Kidney epithelial cell (primary cell): ENCODE measurements at places on chromosomes 4 and X.

- DNase-seq = no peak
These were observed 176.8 kb upstream of the RPL34 start for GRCh38 chr4:108443585-108443984.

GRCh38 chrX:44343412-44344141, at the start of gene EFHC2:
Gene EFHC2 (minus strand): TSS chrX:44343672. CDS start chrX:44343588, 84 bp downstream.
- DNase-seq = no peak

DNA sequence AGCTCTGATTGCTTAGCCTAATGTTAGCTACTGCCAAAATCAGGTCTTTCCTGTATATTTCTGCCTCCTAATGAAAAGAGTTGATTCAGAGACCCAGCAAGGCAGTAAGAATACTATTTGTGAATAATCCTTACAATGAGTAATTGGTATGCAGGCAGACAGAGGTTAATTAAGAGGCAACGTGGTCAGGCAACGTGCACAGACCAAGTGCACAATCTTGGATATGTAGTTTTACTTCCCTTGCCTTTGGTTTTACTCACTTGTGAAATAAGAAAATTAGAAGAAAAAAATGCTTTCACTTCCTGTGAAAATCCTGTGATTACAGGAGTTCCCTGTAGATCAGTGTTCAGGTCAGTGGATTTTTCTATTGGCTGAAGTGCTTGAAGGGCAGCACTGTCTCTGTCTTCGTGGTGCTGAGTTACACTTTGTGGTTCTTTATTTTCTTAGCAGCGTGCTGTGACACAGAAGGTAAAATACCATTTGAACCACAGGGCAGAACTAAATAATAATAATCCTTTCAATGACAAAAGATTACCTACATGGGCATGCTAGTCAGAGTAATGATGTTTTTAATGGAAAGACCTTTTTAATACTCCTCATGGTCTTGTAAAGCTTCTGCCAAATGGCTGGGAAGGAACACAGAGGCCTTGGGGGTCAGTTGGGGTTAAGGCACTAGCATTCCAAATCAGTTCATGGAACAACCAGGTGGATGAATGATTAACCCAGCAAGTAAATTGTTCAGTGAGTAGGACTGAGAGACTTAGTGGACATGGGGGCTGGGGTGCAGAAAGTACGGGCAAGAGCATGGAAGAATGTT, 430.9 kb downstream of the MAPK10 start:
- peak; percentile 92 for DNase-seq

DNA sequence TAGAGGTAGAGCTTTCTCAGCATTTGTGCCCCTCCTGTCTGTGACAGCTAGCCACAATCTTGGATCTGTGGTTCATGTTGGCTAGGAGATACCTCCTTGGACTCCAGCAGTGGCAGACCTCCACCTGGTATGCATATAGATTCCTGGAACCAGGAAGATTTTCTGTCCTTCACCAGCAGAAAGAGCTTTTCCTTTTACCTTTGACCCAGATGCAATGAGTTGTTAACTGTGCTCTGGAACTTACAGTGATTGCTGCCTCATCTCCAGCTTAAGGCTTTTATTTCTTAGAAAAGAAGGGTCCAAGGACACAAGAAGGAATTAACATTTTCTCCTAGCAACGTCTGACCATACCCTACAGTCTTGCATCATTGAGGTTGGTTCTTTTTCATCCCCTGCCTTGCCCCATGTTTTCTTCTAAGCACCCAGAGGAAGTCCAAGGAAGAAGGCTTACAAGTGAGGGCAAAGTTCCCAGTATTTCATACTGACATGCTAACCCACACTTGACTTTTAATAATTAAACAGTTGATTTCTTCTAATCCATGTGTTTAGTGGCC, 217.1 kb upstream of the ARHGAP24 start:
- no peak for DNase-seq

DNA sequence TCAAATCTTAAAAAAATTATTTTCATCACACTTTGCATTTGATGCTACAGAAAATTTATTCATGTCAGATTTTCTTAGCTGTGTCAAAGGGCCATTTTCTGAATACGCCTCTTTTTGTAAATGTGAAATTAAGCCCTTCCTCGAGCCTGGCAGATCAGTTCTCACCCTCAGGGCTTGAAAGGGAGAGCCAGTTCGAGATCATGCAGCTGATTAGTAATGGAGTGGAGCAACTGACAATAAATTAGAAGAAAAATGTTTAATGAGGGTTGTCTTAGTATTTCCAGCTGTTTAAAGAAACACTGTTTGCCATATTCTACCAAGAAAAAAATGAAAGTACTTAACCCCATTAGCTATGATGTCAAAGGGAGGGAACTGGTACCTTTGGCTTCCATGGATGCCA, 28.7 kb downstream of the CC2D2A start:
- DNase-seq = no peak

DNA sequence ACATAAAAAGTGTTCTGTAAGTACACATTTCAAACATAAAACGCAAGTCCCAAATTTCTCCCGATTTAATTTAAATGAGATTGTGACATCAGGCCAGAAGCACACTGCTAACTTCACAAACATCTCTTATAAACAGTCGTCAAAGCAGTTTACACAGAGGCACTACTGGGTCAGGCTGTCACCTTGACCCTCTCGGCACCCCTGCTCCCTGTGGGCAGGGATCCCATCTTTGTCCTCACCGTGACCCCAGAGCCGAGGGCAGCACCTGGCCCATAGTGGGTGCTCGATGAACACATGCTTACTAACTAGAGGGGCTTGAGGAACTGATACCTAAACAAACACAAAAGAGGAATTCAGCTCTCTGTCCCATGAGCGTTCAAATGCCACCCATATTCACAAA, 22.2 kb downstream of the QDPR start:
- no peak for DNase-seq

DNA sequence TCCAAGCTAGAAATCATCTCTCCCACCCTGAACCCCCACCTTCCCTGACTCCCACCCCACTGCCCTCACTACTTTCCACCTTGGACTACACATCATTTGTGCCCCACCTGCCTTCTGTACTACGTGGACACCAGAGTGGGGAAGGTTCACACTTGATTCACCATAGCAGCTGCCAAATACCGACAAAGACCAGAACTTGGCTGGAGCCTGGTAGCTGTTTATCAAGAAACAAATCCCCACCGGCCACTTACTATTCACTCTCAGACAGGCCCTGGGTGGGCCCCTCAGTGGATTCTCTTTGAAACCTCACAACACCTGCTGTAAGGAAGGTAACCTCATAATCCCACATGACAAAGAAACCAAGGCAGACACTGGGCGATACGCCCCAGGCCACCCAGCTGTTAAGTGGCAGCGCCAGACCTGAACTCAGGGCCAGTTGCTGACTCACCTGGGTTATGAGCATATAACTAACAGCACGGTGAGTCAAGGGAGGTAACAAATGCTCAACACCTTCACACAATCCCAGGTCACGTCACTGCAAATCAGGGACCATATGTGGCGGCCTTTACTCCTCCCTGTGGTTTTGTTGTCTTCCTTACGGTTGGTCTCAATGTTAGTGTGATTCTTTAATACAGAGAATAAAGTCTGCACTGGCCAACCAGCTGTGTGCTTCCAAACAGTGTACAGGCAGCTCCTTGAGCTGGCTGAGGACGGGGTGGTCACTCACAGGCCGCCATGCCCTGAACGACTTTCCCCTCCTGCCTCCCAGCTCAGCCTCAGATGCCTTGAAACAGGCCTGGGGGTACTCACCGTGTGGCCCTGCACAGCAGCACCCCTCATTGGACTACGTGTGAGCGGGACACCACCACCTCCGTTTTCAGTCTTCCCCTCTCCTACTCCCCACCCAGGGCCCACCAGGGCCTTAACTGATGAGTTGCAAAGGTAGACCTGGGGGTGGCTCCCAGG, 7.5 kb downstream of the WDR1 start:
- no peak for DNase-seq

- DNase-seq = no peak
These were observed 106.1 kb downstream of the WWC2 start for GRCh38 chr4:183205193-183205592.

DNA sequence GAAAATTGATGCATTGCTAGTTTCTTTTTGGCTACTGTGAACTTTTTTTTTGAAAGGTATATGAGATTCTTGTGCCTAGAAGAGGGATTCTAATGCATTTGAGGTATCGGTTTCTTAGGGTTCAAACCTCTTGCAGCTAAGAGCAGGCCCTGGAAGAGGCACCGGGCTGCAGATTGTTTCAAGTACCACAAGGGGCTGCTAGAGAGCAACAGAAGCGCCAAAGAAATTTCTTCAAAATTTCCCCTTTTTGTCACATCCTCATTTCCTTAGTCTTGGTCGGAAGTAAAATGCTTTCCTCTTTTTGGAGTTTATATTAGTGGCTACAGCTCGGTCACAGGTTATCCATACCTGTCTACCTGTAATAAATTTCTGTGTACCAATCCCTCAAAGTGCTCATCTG, 89.8 kb downstream of the PDGFRA start:
- no peak for DNase-seq

DNA sequence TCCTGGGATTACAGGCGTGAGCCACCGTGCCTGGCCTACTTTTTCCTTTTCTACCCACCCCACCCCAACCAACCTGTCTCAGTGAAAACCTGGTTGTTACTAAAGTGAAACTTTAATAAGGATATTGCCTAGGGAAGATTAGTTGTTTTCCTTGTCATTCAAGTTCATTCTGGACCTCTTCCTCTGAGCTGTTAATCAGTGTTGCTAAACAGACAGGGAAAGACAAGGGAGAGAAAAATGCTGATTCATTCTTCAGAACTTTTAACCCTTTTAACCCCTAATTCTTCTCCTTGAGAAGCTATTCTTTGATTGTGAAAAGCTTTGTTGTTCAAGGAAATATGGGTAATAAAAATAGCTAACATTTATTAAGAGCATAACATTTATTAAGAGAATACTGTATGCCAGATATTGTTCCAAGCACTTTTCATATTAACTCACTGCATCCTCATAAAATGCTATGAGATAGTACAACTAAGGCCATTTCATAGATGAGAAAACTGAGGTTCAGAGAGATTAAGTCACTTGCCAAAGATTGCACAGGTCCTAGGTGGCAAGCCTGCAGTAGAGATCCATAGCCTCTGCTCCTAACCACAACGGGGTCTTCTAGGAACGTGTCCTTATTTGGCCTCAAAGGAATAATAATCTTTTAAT, 34.8 kb downstream of the OSTC start:
- DNase-seq = no peak

DNA sequence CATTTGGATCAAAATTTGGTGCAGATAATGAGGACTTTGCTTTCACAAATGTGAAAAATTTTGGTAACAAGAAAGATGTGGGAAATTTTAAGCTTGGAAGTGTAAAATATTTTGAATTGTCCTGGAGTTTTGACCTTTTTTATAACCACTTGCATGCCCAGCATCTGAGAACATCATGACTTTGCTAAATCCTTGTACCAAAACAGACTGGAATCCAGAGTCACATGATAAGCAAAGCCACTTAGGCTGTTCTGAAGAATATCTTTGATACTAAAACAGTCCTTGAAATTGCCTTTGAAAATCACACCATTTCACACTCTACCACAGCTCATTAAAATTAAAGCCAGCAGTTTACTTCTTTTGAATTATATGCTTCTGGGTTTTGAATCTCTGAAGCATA, 2.5 kb upstream of the PPM1K start:
- DNase-seq = no peak

GRCh38 chr4:138494116-138494515, 252.0 kb upstream of the SLC7A11 start:
- DNase-seq = no peak

GRCh38 chr4:89708903-89709421, 128.0 kb downstream of the SNCA start:
- no peak for DNase-seq

- no peak for DNase-seq
These were observed 55.6 kb downstream of the CLDN34 start for GRCh38 chrX:10022580-10023245.

- DNase-seq = no peak
These were observed 18.1 kb downstream of the CCSER1 start for GRCh38 chr4:90145319-90145718.

DNA sequence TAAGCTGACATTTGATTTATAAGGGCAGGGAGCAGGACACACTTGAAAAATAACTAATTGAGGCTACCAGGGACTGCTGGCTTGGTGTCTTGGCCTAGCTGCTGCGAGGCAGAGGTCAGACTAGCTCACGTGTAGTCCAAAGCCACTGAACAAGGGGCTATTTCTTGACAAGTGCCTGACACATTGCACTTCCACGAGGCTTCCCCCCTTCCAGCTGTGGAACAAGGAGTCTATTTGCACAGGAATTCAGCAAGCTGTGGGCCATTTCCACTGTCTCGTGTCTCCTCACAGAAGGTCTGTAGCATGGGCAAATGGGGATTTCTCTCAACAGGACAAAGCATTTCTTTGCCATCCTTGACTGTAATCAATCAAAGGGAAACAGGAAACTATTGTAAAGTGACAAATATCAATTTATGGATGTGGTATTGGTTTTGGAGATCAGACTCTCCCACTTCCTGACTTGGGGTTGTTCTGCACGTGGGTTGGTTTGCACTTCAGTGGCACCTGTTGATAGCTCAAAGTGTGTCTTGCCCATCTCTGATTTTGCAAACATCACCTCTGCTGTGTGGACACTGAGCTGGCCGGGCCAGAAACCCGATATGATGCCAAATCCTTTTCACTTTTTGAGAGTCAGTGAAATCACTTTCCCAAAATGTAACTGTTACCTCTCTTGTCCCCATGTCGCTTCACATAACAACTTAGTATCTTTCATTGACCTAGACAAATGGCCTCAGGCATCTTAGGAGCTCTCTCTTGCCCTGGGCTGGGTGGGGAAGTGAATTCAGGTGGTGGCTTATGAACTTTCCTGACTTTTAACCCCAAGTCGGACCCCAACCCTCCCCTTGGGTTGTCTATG, 107.4 kb upstream of the MAMLD1 start:
- no peak for DNase-seq

- DNase-seq = no peak
These were observed 73.0 kb upstream of the ANXA3 start for GRCh38 chr4:78478523-78478922.

GRCh38 chrX:129525162-129525561, 1.9 kb upstream of the SMARCA1 start:
- no peak for DNase-seq

DNA sequence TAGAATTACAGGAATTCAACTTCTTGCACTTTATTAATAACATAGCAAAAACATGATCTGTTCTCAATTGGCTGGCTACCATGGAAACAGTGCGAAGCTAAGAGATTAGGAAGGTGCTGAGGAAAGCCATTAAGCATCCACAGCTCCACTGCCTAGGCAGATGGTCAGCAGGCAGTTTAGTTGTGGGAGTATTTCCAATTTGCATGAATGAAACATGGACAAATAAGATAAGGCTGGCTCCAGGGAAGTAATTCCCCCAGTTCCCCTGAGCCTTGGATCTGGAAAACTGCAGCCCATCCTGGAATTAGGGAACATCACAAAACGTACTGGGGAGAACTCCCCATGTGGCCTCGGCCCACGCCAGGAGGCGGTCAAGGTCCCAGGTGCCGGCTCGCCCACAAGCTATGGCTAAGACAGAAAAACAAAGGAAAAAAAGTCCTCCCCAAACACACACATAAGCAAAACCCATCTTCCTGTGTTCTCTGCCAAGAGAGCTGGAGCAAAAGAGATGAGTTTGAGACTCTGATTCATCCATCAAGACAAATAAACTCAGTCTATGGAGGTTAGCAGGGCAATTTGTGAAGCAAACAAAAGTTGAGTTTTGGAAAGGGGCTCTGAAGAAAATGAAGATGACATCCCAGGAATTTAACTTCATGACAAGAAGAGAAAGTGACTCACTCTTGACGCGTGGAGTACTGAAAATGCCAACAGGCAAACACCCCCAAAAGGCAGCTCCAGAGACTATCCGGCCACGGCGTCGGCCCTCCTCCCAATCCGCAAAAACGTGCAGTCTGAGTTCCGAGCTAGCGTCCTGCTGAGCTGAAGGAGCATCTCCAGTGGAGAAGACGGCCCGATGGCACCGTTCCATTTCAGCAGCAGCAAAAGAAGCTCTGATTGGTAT, 45.1 kb downstream of the IGFBP7 start:
- no peak for DNase-seq

GRCh38 chr4:128854433-128854832, 44.9 kb downstream of the JADE1 start:
- no peak for DNase-seq
